C1 segment of cervical spinal cord (tissue), 14 donors: ENCODE measurements at places on chromosomes 4 and X.
A peak's percentile ranks its signal among the peaks of the same experiment; 100 is the strongest.

DNA sequence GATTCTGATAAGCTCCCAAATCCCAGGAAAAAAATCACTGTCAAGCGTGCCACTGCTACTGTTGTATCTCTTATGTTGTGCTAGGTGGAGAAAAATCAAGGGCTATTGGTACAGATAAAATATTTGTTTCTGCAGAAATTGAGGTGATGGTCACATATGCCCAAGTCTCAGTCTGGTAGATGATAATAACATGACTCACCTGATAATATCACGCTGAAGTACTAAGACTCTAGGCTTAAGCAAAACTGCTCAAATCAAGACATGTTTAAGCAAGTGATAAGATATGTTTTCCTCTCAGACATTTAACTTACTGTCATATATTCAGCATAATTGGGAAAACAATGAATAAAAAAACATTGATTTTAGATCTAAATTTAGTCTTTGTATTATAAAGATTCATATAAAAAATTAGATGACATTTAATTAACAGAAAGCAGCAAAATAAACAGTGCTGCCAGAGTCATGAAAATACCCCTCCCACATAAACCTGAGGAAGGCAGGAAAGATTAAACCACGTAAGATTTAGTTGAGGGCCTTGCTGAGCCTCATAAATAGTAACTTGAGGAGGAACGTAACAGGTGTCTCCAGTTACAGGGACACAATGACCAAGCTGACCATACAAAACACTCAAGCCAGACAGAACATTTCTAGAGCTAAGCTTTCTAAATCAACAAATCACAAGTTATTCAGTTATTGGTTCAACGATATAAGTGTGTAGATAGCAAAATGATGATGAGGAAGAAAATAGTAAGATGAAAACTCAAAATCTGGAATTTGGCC, 143.5 kb downstream of the CHM start:
- no peak for DNase-seq

DNA sequence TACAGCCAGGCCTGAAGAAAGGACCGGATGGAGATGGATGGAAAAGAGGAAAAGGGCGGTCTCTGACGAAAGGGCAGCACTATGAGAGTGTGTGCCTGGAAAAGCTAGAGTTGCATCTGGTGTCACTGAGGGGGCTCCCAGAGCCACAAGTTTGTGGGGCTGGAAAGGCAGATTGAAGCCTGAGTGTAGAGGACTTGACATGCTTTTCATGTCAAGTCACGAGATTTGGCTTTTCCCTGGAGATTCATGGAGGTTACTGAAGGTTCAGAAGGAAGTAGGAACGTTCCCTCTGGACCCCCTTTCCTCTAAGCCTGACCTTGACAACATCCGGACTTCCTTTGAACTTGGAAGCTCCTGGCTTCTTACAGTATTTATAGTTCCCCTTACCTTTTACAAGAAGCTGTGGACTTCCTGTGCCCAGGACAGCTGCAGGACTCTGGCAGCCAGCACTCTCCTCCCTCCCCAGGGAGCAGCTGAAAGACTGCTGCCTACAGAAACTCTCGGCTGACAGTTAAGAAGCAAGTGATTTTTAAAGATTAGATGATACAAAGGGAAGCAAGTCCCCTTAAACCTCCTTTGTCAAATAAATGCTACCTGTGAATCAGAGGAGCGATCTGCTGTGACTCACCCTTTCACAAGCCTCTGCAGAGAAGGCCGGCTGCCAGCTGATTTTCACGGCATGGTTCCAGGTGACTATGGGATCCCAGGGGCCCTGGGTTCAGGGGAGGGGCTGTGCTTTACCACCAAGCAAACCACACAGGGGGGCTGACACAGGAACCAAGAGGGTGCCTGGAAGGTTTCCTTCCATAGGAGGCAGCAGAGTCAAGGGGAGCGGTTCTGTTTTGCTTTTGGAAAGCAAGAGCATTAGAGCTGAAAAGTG, 72.9 kb upstream of the STIM2 start:
- no peak for DNase-seq

- DNase-seq, result no peak
These were observed 185.6 kb downstream of the RAP1GDS1 start for GRCh38 chr4:98446499-98447375.

GRCh38 chr4:4578981-4579380, 37.1 kb upstream of the STX18 start:
- no peak for DNase-seq

DNA sequence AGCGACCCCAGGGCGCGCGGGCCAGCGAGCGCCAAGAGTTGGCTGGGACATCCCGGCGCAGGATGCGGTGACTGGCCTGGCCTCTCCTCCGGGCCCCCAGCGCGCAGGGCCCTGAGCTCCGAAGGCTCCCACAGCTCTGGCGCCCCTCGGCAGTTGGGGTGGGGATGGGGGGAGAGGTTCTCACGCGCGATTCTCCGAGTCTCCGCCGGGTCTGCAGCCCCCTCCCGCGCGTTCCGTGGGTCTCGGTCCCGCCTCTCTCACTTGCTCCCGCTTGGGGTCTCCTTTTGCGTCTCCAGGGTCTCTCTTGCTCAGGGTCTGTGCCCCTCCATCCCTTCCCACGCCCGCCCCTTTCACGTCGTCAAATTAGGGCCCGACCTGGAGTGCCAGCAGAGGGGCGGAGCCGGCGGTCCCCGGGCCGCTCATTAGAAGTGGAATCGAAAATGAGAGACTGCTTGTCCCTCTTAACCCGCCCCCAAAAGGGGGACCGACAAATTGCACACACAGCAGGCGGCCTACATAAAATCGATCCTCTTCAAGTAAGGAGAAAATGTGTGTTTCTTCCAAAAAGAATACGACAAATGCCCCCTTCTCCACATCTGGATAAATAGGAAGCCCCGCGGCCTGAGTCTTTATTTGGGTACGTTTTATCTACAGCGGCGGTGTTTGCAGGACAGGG, 877 bp upstream of the NKX1-1 start:
- DNase-seq, result no peak

GRCh38 chr4:113525521-113525920, 236.0 kb downstream of the CAMK2D start:
- DNase-seq, result no peak

DNA sequence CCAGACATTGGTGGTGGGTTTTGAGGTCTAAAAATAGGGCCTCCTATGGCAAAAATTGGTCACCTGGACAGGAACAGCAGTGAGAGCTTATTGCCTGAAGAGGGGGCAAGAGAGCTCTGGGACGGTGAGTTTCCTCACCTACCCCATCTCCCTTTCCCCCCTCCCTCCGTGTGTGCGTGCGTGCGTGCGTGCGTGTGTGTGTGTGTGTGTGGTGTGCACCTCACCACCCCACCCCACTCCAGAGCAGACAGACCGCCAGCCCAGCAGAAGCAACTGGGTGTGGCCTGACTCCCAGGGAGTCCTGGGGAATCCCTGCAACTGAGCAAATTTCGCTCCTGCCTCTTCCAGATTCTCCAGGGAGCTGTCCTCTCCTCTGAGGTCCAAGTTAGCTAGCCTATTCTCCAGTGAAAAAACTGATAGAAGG, 44.7 kb downstream of the PRPS1 start:
- DNase-seq, result no peak

DNA sequence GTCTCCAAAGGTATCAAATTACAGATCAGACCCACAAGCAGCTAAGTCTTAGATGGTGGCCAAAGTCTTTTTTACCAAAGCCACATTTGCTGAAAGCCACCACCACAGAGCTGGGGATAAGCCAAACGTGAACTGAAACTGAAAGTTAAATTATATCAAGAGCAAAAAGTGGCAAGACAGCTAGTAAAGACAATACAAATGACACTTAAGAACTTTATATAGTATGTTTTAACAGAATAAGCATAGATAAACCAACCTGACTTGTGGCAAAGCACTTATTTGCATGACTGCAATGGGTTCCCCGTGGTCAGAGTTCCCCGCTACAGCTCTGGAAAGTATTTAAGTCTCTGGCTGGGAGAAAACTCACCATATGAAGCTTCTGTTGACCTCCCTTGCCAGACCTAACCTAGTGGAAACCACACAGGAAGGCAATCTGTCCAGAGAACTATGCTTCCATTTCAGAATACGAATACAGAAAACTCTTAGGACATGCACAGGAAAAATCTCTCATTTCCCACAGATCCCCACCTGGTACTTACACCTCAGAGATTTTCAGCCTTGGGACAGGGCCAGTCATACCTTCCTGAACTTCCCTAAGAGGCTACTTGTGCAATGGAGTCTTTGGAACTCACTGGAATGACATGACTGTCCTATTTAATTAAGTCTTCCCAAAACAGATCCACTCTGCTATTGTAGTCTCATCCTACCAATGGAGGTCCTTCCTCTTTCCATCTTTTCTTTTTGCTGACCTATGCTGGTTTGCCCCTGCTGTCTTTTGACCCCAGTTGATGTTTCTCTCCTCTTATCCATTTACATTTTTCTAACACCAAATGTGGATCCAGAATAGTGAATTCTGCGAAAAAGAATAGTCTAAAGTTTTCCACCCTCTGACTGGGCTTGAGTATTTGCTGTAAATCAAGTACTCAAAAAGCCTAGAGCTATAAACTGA, 225.1 kb downstream of the NR3C2 start:
- DNase-seq, result no peak

DNA sequence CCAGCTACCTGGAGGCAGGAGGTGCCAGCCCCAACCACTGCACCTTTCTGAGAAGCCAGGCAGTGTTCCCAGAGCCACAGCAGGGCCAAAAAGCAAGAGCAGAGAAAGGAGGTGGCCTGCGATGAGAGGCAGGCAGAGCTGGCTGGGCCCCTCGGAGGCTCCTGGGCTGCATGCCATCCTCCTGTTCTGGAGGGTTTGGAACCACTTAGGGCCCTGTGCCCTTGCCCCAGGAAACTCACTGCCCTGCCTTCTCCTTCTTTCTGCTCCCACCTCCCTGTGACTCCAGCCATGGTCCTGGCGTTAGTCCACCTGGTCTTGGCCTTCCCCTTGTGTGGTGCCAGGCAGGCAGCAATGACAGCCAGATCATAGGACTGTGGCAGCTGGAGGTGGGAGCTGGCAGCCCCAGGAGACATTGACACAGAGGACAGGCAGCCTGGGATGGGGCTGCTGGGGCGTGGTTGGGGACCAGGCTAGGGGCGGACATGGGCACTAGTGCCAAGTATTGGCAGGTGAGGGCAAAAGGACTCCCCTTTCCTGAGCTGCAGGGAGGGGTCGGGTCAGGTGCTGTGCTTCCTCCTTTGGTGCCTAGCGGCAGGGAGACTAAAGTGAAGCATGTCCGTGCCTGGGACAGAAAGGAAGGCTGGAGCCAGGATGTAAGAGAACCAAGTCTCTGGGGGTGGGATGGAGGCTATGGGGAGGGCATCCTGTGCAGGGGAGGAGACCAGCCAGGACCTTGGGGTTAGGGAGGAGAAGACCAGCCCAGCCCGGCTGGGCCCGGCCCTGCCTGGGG, 1.4 kb downstream of the APLN start:
- peak; percentile 52 for DNase-seq

DNA sequence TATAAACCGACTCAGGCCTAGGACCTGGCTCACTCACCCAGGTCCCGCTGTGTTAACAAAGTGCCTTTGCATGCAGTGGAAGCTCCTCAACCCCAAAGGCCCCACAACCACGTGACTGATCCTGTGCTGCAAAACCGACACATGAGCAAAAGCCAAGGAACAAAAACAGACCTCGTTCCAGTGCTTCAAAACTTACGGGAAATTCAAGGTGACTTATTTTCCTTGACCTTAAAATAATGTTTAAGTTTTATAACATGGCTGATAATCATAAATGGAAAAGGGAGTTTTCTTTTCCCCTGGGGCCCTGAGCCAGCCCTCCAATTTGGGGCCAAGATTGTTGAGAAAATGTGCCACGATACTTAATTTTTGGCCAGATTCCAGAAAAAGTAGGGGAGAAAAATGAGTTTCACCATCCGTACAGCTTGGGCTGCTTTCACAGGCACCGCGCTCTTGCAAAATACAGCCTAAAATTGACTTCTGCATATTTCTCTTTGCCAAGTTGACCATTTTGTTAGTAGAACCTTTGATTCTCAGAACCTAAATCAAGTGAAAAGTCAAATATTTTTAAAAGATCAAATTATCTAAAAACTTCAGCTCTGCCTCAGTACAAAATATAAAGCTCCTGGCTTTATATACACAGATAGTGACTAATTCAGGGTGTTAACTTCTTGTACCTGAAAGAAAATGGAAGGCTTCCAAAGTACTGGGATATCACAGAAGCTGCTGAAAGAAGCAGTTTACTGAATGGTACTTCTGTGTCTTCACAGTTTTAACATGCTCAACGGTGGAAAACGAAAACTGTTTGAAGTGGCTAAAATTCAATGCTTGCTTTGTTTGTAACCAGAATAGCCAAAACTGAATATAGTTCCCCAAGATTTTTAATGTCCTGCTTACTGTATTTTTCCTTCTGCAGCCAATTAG, 93.8 kb downstream of the APBB2 start:
- DNase-seq, result no peak

DNA sequence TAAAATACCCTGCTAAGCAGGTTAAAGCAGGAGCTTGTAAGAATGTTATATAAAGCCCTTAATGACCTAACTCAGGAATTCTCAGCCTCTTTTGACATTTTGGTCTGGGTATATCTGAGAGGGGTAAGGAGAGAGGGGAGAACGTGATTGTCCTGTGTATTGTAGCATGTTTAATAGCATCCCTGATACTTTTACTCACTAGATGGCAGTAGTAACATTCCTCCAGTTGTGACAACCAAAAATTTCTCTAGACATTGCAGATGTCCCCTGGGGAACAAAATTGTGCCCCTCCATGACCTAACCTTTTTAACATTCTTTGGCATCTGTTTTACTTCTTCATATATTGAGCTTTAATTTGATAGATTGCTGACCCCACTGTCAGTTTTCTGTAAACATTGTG, 17.9 kb downstream of the SMARCA5 start:
- DNase-seq, result no peak

- DNase-seq, result no peak
These were observed 1210.6 kb downstream of the C4orf33 start for GRCh38 chr4:130306566-130306965.

- DNase-seq, result no peak
These were observed 87.1 kb downstream of the AMELX start for GRCh38 chrX:11380187-11380844.

DNA sequence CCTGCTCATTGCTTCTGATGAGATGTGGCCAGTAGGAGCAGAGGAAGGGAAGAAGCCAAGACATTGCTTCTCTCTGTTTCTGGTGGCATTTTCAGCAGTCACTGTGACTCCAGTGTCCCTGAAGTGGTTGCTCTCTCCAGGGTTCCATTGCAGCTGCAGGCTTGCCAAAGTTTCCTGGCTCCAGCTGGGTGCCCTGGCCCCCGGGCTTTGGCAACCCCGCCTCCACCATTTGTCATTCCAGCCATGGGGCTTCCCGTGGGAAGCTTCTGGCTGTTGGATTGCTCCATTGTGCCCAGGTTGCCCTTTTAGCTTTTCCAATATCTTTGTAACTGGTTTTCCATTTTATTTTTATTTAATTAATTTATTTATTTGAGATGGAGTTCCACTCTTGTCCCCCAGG, 12.7 kb downstream of the FGFBP1 start:
- DNase-seq, result peak; percentile 8

- no peak for DNase-seq
These were observed 789.2 kb downstream of the KLHL13 start for GRCh38 chrX:117327373-117327772.

DNA sequence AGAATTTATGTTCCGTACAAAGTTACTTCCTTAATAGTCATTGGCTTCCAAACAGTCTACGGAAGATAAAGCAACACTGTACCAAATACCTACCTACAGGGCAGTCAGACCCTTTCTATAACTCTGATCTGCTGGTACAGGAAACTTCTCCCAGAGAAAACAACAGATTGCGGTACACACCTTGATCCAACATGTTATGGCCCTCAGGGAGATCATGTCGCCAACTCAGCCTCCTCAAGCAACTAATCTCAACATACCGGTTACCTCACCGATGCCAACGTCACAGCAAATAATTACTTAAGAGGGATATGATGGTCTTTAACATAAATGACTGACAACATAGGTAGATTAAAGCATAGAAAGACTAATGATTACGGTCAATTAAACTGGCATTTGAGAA, 70.4 kb downstream of the RFC1 start:
- DNase-seq, result no peak

- DNase-seq, result no peak
These were observed 109.3 kb upstream of the DGKK start for GRCh38 chrX:50579955-50580354.
